ENCODE measurements at places on chromosomes 13 and 19.

DNA sequence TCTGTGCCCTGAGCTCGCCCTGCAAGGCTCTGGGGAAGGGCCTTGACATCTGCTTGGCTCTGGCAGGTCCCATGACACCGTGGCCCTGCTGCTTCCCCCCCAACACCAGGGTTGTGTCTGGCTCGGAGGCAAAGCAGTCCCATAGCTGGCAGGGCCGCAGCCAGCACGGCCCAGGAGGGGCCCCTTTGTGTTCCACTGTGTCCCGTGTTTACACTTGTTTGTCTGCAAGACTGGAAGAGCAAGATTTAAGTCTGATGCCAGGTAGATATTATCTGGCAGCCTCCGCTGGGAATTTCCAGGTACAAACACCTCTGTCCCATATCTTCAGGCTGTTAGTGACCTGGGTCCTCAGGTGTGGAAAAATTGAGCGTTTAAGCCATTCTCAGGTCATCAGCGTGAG lies 44.3 kb downstream of the MCF2L start:
- no peak for DNase-seq

DNA sequence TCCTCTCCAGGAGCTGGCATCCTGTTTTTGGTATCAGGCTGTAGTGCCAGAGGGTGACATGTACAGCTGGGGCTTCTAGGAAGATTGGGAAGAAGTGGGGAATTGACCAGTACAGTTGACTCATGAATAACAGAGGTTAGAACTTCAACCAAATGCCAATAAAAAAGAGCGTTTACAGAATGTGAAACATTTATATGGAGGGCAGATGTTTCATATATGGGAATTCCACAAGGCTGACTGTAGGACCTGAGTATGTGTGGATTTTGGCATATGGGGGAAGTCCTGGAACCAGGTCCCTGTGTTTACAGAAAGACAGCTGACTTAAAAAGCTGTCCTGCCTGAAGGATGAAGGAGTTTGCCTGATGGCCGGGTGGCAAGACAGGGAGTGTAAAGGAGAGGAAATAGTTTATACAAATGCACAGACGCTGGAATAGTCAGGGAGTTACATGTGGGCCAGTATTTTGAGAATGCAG lies 5.2 kb downstream of the CHAMP1 start:
- DNase-seq, result peak; percentile 82

- no peak for DNase-seq
Measured at GRCh38 chr19:4279530-4280422, 710 bp downstream of the SHD start.

DNA sequence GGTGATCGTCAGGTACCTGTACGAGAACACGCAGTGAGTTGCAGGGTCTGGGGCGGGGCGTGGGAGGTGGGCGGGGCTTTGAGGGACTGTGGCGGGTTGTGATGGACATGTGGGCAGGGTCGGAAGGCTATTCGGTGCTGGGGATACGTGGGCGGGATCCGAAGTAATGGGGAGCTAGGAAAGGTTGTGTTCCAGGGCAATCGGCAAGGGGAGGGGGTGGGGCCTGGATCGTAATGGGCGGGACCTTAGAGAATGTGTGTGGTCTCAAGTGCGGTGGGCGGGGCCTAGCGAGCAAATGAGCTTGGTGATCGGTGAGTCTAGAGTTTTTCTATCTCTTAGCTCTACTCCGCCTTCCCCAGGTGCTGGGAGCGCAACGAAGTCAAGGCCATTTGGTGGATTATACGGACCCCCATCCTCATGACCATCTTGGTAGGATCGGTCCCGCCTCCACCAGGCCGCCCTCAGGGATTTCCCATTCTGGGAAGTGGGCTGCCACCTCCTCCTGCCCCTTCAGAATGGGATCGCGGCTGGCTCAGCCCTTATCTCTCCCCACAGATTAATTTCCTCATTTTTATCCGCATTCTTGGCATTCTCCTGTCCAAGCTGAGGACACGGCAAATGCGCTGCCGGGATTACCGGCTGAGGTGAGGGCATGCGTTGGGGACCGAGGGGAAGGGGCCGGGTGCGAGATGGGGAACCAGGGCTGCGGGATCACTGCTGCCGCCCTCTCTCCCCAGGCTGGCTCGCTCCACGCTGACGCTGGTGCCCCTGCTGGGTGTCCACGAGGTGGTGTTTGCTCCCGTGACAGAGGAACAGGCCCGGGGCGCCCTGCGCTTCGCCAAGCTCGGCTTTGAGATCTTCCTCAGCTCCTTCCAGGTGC lies 9.6 kb downstream of the GIPR start:
- DNase-seq, result no peak

DNA sequence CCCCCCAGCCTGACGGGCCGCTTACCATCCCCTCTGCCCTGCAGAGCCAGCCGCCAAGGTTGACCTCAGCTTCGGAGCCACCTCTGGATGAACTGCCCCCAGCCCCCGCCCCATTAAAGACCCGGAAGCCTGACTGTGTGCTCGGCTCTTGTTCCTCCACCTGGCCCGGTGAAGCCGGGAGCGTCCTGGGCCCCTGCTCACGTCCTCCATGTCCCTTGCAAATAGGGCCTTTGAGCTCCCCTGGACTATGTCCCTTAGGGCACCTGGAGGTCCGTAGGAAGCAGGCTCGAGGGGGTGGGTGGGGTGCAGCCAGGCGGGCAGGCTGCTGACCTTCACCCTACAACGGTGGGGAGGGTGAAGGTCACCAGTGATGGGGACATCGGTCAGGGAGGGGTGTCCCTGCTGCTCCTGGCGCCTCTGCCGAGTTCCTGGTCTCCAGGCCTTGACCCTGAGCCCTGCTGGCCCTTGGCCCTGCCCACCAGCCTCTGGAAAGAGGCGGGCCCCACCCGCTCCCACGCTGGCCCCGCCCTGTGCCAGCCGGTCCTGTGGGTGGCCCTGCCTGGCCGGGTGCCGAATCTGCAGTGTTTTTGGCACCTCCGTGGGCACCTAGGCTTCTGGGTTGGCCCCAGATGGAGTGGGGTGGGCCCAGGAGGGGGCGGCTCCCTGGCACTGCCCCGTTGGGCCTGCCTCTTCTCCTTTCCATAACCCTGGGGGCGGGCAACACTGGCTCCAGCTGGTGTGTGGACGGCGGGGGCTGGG lies 3.3 kb downstream of the ATP5F1D start:
- no peak for DNase-seq

GRCh38 chr19:37669450-37669914 lies 14.2 kb upstream of the ZFP30 start:
- no peak for DNase-seq

GRCh38 chr13:96824140-96824539 lies 170.1 kb downstream of the OXGR1 start:
- no peak for DNase-seq

GRCh38 chr13:113001241-113002140 lies 32.5 kb downstream of the MCF2L start:
- no peak for DNase-seq

- DNase-seq, result no peak
Measured at GRCh38 chr19:49432141-49433073, 7.2 kb downstream of the GFY start.

- DNase-seq, result no peak
Measured at GRCh38 chr13:49213997-49214916, 5.9 kb upstream of the MLNR start.

DNA sequence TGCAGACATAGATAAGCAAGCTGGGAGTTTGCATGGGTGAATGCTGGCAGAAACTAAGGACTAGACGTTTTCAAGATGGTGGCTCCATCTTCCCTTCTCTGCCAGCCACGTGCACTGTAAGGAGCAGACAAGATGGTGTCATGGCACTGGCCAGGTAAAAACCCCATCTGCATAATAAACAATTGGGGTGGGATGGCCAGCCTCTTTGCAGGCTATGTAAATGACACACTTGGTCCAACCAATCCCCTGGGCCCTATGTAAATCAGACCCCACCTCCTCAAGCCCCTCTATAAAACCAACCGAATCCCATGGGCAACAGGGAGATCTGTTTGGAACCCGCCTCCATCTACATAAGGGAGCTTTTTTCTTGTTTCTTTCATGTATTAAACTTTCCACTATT lies 2.4 kb upstream of the OR7A5 start:
- DNase-seq, result no peak

GRCh38 chr13:87094646-87095045 lies 576.5 kb upstream of the SLITRK5 start:
- no peak for DNase-seq

Data from GM04503 (cell line).